ENCODE measurements at places on chromosomes 1 and 21.

- peak; percentile 82 for DNase-seq
These were observed 5.9 kb downstream of the RNF186 start for GRCh38 chr1:19809044-19809750.

DNA sequence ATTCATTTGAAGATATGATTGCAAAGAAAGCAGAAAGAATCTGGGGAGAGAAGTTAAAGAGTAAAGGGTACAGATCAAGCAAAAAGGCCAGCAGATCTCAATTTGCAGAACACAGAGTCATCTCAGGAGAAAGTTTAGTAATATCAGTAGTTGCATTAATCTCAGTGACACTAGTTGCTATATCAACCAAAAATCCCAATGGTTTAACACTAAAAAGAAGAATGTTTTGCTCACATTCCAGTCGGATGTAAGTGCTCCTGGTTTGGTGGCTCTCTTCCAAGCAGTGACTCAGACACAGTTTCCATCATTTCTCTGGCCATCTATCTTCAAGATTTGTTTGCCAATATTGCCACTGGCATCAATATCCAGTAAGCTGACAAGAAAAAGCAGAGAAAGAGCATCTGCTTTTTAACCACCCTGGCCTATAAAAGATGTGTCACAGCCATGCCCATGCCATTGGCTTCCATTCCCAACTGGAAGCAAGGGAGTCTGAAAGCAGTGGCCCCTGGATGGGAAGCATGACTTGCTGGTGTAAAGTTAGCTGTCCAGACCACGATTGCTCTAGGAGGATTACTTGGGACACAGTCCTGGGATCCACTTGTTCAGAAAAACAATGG is 45.5 kb upstream of the AIM2 start:
- DNase-seq = no peak

DNA sequence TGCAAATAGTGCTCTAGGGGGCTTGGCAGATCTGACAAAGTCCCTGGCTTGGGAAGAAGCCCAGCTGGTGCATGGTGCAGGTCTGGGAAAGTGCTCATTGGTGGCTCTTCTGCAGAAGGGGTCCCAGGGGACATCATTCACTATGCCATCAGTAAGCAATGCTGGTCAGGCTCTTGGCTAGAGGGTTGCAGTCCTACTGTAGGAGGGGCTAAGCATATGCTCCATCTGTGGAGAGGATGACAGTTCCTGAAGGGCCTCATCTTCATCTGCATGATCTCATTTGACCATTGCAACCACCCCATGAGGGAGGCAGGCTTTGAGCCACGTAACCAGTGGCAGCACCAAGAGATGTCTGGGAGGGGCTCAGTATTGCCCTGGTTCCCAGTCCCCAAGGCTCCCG is 31.5 kb upstream of the VASH2 start:
- DNase-seq = no peak

DNA sequence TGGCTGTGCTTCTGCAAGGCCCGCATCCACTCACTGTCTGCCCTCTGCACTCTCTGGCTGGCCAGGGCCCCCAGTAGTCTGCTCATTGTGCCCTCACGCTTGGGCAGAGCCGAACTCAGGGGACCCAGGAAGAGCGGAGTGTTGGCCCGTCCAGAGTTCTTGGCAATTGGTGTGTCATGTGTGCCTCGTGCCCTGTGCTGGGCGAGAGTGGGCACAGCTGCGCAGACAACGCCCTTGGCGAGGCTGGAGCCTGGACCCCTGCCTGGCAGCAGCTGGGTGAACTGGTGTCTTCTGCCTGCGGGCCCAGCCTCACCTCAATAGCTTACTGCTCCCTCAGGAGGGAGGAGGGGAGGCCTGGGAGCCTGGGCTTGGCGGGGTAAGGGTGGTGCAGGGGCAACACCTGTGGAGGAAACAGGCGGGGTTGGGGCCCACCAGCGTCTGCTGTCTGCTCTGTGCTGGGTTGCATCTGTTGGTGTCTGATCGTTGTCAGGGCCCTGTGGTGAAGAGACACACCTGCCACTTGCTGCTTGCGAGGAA is 2.1 kb downstream of the GUK1 start:
- DNase-seq = no peak

GRCh38 chr1:197908716-197909220 is 6.3 kb downstream of the C1orf53 start:
- DNase-seq = no peak

DNA sequence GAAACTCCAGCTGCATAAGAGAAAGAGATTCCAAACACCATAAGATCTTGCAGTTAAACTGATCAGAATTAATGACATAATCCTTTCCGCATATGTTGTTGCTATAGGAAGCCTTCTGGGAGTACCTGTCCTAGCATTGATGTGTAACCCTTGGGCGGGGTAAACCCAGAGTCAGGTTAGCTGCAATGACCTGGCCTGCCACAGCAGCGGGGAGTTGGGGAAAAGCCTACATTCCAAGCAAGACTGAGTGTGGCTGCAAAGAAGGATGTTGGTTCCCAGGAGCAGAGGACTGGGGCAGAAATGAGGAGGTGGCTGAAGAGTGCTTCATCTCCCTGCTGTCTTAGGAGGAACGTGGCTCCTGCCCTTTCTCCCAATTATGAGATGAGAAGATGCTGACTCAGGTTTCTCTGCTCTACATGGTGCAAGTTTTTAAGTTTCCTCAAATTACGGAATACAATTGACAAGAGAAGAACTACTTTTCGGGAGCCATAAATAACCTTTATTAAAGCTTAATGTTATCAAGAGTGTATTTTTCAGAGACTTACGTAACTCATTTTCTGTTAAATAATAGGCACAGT is 142.1 kb downstream of the RYR2 start:
- no peak for DNase-seq

GRCh38 chr21:36323032-36323431 is 3.0 kb downstream of the MORC3 start:
- no peak for DNase-seq

DNA sequence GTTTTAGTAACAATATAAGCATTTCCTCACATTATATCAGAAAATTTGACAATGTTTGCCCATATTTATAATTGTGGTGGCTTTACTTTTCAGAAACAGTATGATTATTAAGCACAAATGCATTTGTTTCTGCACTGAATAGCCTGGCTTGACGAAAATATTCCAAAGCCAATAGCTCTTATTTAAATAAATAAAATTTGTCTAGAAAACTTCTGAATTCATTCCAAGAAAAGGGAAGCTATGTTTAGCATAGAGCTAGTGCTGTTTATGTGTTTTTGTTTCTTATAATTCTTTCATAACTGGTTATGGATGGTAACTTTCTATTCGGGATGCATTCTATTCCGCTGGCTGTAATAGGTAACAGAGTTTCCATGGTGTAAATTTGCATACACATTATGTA is 268.6 kb downstream of the PTBP2 start:
- no peak for DNase-seq

GRCh38 chr21:42581993-42582786 is 68.5 kb downstream of the SLC37A1 start:
- no peak for DNase-seq

DNA sequence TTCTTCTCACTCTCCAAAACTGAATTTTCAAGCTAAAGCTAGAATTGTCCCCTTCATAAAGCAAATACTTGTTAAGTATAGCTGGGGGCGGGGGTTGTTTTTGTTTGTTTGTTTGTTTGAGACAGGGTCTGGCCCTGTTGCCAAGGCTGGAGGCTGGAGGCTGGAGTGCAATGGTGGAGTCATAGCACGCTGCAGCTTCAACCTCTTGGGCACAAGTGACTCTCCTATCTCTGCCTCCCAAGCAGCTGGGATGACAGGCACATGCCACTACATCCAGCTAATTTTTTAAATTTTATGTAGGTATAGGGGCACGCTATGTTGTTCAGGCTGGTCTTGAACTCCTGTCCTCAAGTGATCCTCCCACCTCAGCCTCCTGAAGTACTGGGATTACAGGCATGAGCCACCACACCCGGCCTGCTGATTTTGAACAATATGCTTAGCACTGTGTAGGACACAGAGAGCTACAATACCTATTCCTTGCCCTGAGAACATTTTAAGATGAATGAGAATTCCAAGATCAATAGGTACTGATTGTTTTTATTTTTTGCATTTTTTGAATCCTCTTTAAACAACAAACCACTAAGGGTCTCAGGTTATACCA is 42.2 kb downstream of the PCNX2 start:
- DNase-seq = no peak

GRCh38 chr1:156707417-156708217 is 2.2 kb upstream of the CRABP2 start:
- no peak for DNase-seq

GRCh38 chr1:60149251-60149650 is 75.7 kb upstream of the C1orf87 start:
- peak; percentile 52 for DNase-seq

DNA sequence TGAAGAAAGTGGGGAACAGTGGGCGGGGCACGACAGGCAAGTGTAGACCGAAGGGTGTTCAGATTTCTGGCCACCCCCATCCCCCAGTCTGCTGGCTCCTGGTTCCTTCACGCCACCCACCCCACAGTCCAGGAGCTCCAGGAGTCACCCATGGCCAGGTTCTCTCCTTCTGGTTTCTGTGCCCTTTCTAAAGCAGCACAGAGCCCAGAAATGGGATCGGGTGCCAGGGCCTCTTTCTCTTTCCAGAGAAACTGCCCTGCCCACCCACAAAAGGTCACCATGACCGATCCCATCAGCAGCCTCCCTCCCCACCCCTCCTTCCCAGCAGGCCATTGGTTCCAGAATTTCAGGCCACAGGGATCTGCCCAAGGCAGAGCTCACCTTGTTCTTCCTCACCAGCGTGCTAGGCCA is 3.2 kb upstream of the CELSR2 start:
- DNase-seq = no peak

DNA sequence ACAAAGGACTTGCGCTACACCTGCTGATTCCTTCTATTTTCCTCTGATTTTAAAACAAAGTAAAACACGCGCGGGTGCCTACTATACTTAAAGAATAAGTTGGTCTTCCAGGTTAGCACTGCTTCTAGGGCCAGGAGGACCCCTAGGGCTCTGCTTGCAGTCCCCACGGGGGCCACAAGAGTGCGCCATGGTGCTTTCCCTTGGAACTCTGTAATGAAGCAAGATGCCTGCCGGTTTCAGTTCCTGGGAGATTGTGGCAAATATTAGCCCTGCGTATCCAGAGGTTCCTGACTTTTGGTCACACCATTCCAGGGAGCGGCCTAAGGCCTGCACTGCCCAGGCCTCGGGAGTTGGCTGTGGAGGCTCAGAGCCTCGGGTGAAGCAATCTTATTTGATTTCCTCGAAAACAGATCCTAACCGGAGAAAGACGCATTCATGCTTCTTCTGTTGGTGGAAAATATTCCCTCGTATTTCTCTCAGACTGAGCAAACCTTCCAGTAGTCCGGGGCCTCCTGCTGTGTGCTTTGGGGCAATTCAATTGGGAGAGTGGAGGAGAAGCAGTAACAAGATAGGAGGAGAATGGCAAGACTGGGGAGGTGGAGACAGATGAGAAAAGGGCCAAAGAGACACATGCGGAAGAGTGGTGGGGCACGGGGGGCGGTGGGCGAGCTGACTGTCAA is 25.3 kb downstream of the ADAM30 start:
- peak; percentile 68 for DNase-seq

- DNase-seq = peak; percentile 55
These were observed 1.5 kb downstream of the UBE2G2 start for GRCh38 chr21:44800103-44800502.

- no peak for DNase-seq
These were observed 17.3 kb upstream of the ZNF678 start for GRCh38 chr1:227546059-227546458.

DNA sequence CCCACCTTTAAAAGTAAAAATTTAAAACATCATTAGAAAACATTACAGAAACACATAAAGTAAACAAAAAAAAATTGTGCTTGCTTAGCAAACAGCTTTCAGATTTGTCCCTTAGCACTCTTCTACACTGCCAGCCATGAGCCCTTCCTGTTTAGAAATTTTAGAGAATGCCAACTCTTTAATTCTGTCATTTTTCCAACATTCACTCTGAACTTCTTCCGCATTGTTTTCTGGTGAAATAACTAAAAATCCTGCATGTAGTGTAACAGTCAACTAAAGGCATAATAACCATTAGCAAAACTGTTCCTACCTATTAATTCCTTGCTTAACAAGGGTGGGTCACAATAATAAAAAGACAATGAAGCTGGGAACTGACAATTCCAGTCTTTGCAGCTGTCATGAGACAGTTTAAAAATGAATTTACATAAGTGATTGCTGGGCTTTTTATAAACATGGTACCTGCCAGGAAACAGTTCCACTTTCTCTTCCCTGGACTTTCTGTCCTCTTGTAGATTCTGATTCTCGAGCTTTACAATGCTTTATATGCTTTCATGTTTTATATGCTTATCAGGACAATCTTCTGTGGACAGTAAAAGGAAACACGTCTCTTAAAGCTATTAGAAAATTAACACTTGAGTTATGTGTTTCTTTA is 19.0 kb downstream of the GNG12 start:
- no peak for DNase-seq

- no peak for DNase-seq
These were observed 642 bp downstream of the RSRP1 start for GRCh38 chr1:25246600-25247023.

DNA sequence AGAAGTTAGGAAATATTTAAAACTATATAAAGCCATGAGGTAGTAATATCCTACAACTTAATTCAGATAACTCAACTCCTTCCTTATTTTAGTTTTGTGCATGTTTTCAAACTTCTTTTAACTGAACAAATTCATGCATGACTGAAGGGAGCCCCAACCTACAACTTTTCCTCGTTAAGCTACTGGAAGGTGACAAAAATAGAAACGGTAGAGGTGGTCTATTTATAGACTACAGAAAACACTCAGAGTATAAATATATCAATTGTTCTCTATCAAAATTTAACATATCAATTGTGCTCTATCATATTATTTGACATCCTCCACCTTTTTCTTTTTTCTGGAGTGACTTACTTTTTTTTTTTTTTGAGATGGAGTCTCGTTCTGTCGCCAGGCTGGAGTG is 16.8 kb downstream of the SYNJ1 start:
- no peak for DNase-seq

GRCh38 chr1:17419626-17420328 is 19.7 kb downstream of the RCC2 start:
- DNase-seq = peak; percentile 37

DNA sequence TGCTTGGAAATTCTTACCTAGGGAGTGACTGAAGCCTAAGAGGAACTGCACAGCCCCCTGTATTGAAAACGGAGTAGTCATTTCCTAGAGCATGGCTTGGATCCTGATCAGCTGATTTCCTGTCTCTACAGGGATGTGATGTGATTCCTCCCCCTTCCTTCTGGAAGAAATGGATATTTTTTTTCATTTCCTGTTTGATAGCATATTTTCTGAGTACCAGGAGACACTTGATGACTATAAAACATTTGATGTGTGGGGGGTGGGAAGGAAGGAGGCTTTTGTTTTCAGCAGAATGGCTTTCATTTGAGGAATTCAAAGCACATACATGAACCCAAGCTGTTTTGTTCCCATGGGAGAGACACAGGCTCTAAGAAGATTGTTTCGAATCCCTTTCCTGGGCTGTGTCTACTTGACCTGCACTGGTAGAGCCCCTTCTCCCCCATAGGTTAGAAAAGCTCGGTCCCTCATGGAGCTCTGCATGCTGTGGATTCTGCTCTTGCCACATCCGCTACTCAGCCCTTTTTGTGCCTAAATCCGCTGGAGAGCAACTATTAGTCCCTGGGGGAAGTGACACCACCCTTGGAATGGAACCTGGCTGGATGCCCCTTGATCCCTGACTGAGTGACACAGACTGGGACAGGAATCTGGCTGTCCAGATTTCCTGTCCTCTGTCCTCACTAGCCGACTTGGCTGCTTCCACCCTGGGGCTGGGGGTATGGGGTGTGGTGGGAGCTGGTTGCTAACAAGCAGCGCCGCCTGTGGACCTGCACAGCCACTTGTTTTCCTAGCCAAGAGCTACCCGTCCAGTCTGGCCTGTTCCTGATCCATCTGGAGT is 71.8 kb upstream of the MACF1 start:
- no peak for DNase-seq

- no peak for DNase-seq
These were observed 78.3 kb downstream of the NUF2 start for GRCh38 chr1:163399976-163400601.
